ENCODE measurements at places on chromosomes 1 and 21.
A peak's percentile ranks its signal among the peaks of the same experiment; 100 is the strongest.

DNA sequence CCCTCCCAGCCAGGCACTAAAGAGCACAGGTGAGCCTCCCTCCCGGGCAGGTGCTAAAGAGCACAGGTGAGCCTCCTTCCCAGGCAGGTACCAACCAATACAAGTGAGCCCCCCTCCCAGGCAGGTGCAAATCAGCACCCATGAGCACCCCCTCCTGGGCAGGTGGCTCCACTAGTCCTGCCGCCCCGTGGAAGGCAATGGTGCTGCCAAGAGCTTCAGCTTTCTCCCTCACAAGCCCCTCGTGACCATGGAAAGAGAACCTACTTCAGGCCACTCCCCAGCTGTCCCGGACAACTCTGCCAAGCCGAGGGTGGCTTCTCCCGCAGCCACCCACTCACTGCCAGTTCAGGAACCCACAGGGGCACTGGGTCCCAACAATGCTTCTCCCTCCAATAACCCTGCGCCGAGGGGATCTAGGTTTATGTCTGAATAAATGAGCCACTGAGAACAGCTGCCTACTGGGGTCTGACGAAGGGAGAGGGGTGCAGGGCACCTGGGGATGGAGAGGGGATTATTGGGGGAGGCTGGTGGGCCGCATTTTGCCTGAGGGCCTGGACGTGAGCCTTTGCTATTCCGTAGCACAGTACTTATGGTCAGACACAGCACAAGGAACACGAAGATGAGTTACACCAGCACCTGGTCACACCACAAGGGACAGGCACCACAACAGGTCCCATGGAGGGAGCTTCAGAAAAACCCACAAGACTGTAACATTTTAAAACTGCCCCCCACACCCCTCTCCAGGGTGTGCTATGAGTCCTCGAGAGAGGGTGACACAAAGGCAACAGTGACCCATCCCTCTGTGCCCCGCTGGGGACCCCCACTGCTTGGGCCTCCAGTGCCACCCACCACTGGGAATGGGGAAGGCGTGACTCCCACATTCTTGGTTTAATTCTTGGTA lies 46.3 kb downstream of the PRDM15 start:
- DNase-seq: no peak

GRCh38 chr21:34988625-34989024 lies 60.5 kb downstream of the RUNX1 start:
- no peak for DNase-seq

DNA sequence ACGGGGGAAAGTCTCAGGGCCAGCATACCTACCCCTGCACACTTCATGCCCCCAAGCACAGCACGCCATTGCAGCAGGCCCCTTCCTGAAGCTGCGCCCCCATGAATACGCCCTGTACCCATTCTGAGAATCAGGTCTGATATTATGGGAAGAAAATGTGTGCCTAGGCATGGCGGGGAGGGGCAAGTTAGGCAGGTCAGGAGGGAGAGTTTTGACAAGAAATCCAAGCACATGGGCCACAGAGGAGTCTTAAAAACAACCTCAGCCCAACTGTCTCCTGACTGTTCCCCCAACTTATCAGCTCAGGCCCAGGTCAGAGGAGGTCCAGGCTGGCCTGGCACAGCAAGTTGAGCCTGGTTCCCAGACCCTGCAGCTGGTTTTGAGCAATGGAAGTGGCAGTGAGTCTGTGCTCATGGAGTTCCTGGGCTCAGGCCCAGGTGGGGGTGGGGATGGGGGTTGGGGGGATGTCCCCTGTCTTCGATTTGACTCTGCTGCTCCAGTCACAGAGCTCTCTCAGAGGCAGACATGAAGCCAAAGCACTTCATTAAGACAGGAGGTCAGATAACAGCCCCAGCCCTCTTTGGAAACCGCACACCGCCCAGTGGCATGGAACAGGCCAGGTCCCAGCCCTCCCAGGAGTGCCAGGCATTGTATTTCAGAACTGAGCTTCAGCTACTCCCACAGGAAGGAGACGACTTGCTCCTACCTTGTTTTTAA lies 20.6 kb upstream of the BCAR3 start:
- peak; percentile 24 for DNase-seq

DNA sequence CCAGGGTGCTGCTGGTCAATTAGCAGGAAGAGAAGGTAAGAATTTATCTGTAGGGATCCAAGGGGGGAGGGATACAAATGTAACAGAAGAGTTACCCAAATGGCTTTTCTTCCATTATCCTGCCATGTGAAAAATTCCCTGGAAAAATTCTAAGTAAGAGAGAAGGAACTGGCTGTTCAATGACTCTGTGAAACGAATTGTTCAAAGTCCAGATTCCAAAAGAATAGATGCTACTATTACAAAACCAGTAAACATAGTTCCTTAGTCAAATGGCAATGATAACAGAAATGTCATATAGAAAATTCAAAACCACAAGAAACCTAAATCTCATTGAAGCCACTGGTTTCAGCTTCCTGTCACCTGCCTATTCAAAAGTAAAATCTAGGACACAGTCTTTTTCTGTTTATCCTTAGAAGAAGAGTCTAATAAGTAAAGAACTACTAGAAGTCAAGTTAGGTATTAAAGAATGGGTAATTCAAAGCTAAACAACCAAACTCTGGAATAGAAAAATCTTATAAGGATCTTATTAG lies 102.6 kb downstream of the ZNF644 start:
- no peak for DNase-seq

GRCh38 chr1:169300854-169301253 lies 66.7 kb downstream of the NME7 start:
- DNase-seq: no peak

GRCh38 chr1:114454539-114454938 lies 56.5 kb downstream of the TRIM33 start:
- DNase-seq: no peak

DNA sequence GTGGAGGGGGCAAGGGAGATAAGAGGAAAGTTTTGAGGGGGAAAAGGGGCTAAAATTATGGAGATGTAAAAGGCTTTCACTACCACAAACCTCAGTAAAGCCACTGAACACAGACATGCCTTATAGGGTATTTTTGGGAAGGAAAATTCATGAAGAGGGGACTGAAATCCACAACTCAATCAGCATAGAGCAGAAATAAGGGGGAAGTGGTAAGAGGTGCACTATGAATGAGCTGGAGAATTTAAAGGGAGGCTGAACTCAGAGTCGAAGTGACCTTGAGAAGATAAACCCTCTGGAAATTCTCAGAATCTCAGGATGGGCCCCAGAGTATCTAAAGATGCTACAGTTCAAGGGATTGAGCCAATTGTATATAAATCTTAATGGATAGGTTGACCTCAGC lies 15.3 kb downstream of the RHEX start:
- no peak for DNase-seq

DNA sequence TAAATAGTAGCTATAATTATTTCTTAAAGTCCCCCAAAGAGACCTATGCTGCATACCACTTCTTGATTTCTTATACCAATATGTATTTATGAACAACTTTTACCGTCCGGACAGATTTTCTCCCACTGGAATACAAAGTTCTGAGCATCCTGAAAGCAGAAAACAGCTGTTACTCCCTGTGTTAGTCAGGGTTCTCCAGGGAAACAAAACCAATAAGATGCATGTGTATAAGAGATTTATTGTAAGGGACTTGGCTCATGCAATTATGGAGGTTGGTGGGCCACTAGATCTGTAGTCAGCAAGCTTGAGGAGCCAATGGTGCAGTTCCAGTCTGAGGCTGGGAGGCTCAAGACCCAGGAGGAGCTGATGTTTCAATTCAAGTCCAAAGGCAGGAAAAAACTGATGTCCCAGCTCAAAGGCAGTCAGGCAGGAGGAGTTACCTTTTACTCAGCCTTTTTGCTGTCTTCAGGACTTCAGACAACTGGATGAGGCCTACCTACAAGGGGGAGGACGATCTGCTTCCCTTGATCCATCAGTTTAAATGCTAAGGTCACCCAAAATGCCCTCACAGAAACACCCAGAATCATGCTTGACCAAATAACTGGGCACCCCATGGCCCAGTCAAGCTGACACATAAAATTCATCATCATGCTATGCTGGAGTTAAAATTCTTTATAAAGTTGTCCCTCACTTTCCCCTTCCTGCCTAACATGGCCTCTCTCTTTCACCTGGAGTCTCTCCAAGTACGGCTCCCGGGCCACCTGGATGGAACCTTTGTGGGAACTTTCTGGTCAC lies 24.3 kb upstream of the ATF3 start:
- DNase-seq: no peak

GRCh38 chr1:60388092-60388987 lies 314.8 kb upstream of the C1orf87 start:
- peak; percentile 72 for DNase-seq

DNA sequence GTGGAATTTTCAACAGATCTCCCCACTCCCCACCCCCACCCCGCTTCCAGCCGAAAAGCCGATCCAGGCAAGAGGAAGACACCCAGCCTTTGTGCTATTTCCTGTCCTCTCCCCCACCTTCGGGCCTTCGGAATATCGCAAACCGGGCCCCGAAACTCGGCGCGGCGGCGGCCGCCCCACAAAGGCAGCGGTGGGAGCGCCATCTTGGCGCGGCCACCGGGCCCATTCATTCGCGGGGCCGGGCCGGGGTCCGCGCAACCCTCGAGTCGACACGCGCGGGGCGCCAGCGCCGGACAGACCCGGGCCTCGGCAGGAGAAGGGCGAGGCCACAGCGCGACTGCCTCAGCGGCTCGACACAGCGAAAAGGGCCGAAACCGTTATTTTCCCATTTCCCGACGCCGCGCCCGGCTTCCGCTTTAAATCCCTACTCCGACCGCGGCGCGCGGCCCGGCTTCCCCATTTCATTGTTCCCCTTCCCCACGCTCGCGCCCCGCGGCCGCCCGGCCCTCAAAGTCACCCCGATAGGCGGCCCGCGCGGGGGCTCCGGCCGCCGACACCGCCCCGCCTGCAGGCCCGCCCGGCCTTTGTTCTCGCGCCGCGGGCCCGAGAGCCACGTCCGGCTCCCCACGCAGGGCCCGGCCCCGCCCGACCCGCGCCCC lies 911 bp downstream of the GNB1 start:
- DNase-seq: no peak

DNA sequence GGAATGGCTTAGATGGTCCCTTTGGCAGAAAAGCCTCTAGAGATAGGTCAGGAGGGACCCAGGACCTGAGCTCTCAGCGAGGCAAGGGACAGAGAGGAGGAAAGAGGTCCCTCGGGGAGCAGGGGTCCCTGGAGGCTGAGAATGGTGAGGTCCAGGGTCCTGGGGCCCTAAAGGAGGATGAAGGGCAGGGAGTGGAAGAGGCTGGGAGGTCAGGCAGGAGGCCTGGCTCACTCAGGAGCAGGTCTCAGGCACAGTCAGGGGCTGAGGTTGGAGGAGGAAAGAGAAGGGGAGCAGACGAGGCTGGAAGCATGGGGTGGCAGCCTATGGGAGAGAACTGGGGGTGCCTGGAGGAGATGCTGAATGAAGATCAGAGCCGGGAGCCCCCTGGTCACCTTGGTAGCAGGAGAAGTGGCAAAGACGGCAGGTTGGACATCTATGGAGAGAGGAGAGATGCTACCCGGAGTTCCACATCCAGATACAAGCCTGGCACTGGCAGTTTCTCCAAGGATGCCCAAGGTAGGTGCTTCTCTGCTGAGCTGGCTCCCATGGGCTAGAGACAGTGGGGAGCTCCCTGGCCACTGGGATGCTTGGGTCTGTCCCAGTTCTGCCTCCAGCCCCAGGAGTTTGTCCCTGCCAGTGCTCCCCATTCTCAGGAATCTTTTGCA lies 22.6 kb downstream of the IGFN1 start:
- DNase-seq: no peak

DNA sequence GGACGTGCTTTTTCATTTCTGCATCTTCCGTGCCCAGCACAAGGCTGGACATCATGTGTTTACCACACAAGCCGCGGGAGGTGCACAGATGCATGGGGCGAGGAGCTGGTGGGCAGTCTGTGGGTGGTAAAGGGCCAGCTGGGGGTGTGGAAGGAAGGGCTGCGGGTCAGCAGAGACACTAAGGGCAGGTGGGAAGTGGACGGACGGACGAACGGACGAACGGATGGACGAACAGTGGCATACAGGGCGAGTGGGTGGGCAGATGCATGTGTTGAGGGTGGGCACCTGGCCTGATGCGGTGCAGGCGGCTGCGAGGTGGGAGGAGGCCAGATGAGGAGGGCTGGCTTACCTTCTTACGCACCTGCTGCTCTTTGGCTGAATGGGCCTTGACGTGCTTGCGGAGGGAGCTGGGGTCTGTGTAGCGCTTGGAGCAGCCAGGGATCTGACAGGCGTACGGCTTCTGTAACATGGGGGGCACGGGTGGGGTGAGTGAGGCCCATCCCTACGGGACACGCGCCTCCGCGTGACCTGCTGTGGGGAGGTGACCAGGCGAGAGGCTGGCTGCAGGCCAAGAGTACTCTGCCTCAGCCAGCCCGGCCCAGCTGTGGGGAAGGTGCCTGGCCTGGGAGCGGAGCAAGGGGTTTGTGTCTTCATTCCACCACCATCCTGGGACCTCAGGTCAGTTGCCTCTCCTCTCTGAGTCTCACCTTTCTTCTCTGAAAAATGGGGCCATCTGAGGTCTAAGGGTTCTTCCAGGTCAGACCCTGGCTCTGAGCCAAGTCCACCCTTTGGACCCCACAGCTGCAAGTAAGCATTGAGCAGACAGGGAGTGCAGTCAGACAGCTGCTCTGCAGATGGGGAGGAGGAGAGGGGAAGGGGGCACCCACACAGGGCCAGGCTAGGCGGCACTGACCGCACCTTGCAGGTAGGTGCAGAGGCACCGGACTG lies 65.5 kb downstream of the DMRTB1 start:
- no peak for DNase-seq

- DNase-seq: no peak
These were observed 595 bp downstream of the CRYBG2 start for GRCh38 chr1:26353210-26353859.

GRCh38 chr1:197374428-197374827 lies 106.4 kb downstream of the CRB1 start:
- DNase-seq: no peak

DNA sequence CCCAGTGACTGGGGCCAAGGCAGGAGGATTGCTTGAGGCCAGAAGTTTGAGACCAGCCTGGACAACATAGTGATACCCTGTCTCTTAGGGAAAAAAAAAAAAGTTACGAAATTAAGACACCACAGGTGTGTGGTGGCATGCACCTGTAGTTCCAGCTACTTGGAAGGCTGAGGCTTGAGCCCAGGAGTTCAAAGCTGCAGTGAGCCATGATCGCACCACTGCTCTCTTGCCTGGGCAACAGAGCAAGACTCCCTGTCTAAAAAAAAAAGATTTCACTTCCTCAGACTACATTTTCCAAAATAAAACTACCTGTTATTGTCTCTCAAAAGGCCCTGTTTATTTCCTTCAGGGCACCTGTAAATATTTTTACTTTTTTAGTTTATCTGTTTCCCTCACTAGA lies 4.7 kb upstream of the STK40 start:
- DNase-seq: no peak

- DNase-seq: no peak
These were observed 19.5 kb upstream of the ZFYVE9 start for GRCh38 chr1:52122384-52122783.

DNA sequence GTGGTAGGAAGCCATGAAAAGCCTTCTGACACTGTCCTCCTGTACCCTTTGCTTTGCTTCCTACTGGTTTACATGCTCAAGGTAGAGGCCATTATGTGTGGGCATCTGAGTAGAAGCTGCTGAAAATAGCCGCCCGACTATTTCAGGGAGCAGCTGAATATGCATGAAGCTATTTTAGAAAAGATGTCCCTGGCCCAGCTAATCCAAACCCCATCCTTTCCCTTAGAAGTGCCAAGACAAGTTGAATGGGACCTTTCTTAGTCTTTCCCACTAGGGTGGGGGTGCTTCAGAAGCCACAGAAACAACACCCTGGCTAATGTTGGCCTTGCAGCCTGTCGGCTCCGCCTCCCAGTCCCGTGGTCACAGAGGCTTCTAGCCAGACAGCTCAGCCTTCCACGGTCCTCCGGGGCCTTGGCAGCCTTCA lies 205.1 kb upstream of the EDN2 start:
- no peak for DNase-seq

All from NCI-H1092 treated with DMSO at 0.1 percent for 48 hours (cell line).